Naive thymus-derived CD8-positive, alpha-beta T cell (primary cell): ENCODE measurements at places on chromosomes 2 and 18. TPM values are rescaled to one million over a fixed set of nuclear protein-coding genes. Genes with fewer than 3 reads are reported as not detected.

Gene THSD7B
- polyA plus RNA-seq: not detected

DNA sequence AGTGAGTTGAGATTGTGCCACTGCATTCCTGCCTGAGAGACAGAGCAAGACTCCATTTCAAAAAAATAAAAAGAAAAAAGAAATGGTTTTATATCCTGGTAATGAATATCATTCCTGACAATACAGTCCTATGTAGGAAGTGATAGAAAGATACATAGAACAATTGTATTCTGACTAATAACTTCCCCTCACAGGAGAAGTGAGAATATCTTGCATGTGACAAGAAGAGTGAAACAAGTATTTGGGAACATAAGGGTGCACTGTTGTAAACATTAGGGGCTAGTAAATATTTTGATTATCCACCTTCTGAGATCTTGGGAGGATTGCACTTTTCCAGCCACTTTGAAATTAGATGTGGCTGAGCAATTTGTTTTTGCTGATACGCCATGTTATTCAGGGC lies 40.7 kb downstream of the KLHL14 start:
- no peak for DNase-seq

GRCh38 chr2:113685471-113685870 lies 58.4 kb downstream of the RABL2A start:
- DNase-seq: no peak

Gene FSHR
- not detected for polyA plus RNA-seq

DNA sequence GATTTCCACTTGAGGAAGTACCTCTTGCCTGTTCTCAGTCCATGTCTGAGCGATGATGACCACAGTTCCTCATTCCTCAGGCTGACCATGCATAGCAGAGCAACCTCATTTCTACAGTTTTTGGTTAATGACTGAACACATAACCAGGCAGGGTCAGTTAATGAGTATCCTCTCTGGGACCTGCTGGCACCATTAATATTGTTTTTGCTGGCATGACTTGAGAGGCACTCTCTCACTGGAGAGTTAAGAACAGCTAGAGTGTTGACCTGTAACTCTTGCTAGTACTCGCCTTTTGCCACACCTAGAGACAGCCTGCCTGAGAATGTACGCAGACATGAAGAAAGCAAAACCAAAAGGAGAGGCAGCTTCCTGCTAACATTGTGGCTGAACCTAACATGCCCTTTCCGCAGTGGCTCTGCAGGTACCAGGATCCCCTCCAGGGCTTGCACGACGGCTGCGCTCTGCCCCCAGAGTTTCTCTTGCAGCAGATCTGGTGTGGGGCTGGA lies 23.9 kb downstream of the PECR start:
- DNase-seq: peak; percentile 36

DNA sequence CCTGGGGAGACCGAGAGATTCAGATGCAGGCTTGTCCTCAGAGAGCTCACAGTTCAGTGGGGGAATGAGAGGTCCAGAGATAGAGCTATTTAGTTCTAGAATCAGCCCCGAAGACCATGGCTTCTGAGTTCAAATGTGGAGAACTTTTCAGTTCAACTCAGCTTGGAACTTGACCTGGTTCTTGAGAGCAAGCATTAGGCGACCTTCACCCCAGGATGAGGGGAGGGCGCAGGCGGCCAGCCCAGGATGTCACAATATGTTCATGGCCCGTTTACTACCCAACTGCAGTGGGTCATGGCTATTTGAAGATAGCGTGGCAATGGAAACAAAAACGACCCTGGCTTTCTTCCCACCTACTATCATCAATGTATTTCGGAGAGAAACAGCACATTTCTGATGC lies 33.8 kb downstream of the DCDC2C start:
- DNase-seq: no peak

DNA sequence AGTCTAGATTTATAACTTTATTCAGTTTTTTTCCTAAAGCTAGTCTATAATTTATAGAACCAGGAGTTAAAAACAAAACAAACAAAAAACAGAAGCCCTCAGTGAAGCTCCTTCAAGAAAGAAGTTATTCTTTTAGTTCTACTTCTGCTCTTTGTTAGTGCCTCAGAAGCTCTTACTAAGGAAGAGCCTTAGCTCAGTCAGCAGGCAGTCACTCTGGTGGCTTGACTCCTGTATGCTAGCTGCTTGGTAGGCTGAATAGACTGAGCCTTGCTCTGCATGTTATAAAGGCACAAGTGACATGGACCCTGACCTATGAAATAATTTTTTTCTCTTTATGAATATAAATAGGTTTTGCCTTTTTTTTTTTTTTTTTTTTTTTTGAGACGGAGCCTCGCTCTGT lies 24.8 kb downstream of the NCOA1 start:
- DNase-seq: no peak

DNA sequence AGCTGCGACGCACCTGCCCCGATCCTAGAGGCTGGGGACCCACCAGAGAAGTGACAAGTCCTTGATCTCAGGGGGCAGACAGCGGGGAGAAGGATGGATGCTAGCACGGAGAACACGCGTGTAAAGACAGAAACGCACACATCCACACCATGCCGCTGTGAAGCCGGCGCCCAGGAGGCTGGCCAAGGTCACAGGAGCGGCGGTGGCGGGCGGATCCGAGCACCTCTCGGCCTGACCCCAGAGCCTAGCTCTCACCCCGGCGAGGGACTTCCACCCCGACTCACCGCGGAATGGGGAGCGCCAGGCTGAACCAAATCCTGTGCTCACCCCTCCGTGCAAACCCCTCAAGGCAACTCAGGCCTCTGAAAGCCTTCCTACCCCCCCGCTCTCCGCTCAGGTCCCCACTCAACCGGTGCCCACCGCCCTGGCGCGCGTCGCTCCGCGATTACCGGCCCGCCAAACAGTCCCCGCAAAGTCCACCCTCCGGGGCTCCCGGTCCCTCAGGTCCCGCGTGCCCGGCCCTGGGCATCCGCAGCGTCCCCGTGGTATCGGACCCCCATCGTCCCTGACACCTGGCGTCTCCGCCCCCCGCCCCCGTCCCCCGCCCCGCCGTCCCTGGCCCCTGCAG lies 460 bp upstream of the LRRFIP1 start:
- DNase-seq: peak; percentile 18

Gene FHOD3
- not detected for polyA plus RNA-seq

DNA sequence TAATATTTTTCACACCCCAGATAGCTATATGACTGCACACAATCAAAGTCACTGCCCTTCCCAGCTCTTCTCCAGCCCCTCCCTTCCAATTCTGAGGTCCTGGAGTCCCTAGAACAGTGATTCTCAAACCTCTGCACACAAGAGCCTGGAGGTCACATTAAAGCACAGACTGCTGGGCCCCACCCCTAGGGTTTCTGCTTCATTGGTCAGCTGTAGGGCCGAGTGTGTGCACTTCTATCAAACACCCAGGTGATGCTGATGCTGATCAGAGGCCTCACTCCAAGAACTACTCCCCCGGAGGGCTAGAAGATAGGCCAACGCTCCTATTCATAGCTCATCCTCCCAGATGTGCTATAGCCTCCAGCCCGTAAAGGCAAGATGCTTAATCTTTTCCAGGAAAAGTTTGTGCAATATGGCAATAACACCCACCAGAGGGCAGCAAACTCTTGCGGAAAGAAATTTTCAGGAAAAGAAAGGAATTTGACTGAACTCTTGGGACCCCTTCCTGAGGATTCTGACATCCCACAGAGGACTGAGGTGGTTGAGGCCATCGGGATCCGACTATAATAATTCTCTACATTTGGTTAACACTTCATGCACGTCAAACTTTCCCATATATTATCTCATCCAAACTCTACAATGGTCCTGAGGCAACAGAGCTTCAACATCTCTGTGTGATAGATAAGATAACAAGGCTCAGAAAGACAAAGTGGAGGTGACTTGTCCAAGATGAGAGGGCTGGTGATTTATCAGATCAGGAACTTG lies 194.2 kb upstream of the PKDCC start:
- no peak for DNase-seq

Gene GCKR
- polyA plus RNA-seq: not detected

DNA sequence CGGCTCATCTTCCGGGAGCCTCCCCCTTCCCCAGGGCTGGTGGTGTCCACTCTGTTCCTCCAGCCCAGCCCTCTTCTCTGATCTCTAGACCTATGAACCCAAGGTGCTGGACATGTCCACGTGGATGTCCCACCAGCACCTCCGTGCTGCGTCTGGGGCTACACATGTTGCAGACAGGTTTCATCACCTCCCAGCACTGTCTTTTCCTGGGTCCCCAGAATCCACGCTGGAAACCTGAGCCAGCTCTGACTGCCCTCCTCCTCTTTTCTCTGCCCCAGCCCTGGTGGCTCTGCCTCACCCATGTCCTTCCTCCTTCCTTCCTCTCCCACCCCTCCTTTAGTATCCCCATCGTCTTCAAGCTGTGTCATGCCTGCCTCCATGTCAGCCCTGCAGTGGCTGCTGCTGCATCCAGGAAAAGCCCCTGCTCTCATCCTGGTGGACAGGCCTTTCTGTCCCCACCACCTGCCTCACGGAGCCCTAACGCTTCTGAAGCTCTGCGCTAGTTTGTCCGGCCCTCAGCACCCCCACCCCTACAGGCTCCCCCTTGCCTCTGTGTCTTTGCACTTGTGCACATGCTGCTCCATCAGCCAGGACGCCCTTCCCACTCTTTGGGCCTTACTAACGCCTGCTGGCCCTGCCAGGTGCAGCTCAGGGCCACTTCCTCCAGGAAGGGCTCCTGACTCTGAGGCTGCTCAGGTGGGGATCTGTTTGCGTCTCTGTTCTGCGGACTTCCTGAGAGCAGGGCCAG lies 105.9 kb downstream of the DYSF start:
- DNase-seq: no peak

Gene HTR2B
- polyA plus RNA-seq: not detected

DNA sequence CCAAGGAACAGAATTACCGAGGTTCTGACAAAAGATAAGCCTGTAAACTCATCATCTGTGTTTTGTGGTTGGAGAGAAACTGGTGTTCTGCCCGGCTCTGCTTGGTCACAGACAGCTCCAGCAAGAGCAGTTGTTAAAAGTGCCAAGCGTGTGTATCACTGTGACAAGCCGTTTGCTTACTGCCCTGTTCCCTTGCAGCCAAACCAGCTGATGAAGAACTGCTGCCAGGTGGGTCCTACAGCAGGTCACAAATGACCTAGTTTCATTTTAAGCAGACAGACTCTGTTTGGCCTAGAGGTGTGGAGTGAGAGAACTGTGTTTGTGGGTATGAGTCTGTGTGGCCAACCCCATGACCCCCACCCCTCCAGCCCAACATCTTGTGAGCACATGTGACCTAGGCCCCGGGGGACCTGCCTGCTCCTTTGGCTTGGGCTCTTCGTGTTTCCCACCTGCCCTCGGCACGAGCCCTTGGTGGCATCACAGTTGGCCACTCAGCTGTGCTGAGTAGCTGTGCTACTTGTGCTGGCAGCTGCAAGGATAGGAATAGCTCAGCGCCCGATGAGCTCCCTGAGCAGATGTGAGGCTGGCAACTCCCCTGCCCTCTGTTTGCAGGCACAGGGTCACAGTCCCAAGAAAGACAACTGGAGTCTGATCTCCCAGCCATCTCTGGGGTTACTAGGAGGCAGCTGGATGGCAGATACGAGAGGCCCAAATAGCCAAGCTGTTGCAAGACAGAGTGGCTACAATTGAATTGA lies 9.7 kb downstream of the OXER1 start:
- DNase-seq: no peak

GRCh38 chr2:23745726-23746105 lies 181.2 kb downstream of the ATAD2B start:
- DNase-seq: no peak

DNA sequence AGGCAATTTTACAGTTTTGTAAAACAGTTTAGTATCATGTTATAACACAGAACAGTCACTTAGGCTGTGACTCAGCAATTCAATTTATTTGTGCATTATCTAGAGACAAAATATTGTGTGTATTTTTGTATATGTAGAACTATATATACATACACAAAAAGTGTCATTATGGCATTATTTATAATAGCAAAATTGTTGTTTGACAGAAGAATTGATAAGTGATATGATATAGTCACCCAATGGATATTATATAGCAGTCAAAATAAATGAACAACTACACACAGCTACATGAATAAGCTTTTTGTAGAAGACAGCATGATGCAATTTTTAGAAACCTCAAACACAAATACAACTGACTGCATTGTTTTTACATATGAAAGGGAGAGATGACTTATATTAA lies 334.0 kb downstream of the TRIB2 start:
- no peak for DNase-seq

- no peak for DNase-seq
These were observed 636.3 kb downstream of the TSN start for GRCh38 chr2:122391726-122392125.

DNA sequence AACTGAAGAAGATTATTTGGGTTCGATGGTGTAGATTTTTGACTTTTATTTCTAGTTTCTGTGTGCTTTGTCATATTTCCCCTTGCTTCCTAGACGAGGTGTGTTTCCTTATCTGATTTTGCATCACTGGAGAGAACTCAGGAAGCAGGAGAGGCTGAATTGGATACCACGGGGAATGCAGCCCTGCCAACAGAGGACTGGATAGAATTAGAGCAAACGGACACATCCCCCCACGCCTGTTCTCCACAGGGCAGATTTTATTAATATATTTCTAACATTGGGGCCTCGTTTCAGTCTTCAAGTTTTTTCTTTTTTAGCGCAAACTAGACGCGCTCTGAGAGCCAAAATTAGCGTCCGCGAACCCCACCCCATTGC lies 678 bp upstream of the VAPA start:
- DNase-seq: no peak

Gene ZNF514
- polyA plus RNA-seq: 11.2 TPM

DNA sequence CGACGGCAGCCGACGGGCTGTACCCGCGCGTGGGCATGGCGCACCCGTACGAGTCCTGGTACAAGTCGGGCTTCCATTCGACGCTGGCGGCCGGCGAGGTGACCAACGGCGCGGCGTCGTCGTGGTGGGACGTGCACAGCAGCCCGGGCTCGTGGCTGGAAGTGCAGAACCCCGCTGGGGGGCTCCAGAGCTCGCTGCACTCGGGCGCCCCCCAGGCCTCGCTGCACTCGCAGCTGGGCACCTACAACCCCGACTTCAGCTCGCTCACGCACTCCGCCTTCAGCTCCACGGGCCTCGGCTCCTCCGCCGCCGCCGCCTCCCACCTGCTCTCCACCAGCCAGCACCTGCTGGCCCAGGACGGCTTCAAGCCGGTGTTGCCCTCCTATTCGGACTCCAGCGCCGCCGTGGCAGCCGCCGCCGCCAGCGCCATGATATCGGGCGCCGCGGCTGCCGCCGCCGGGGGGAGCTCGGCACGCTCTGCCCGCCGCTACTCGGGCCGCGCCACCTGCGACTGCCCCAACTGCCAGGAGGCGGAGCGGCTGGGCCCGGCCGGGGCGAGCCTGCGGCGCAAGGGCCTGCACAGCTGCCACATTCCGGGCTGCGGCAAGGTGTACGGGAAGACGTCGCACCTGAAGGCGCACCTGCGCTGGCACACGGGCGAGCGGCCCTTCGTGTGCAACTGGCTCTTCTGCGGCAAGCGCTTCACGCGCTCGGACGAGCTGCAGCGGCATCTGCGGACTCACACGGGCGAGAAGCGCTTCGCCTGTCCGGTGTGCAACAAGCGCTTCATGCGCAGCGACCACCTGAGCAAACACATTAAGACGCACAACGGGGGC lies 2.0 kb downstream of the SP9 start:
- DNase-seq: peak; percentile 62
